ENCODE measurements at places on chromosomes 3 and 15.

GRCh38 chr3:16140116-16140893 is 34.2 kb upstream of the GALNT15 start:
- DNase-seq, result no peak

DNA sequence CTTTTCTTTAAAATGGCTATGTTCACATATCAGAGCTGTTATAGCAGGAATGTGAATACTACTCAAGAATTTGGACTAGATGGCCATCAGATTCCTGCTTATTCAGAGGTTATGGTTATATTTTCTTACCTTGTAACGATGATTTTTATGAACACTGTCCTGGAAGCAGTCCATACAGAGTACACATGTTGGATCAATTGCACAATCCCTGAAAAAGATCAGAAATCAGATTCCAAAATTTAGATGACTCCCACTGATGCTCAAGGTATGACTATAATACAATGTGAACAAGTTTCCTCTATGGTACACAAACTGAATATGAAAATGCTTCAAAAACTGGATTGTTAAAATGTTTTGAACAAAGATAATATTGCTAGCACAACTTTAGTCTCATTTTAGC is 23.3 kb downstream of the UBR1 start:
- no peak for DNase-seq

- DNase-seq, result no peak
Observed at GRCh38 chr3:187484547-187485295, 116.5 kb downstream of the RTP4 start.

DNA sequence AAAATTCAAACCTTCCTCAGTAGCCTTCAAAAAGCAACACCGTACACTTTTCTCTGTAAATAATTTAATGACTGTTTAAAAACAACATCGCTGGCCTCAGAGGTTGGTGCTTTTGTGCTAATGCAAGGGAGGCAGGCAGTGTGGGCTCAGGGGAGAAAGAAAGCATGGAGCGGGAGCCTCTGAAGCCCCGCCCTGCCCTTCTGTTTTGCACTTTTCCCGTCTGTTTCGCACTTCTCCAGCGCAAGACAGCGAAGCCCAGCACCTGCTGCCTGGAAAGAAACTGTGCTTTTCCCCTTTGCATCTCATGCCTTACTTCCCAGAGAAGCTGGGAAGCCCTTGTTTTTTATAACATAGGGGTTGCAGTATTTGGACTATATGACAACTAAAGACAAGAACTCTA is 23.1 kb downstream of the TRPM1 start:
- no peak for DNase-seq

DNA sequence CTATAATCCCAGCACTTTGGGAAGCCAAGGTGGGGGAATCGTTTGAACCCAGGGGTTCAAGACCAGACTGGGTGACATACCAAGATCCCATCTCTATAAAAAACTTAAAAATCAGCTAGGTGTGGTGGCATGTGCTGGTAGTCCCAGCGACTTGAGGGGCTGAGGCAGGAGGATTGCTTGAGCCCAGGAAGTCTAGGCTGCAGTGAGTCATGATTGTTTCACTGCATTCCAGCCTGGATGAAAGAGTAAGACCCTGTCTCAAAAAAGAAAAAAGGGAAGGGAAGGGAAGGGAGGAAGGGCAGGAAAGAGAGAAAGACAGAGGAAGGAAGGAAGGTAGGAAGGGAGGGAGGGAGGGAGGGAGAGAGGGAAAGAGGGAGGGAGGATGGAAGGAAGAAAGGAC is 133.7 kb upstream of the LRRN1 start:
- DNase-seq, result no peak
